ENCODE measurements at places on chromosomes 1 and 21.

DNA sequence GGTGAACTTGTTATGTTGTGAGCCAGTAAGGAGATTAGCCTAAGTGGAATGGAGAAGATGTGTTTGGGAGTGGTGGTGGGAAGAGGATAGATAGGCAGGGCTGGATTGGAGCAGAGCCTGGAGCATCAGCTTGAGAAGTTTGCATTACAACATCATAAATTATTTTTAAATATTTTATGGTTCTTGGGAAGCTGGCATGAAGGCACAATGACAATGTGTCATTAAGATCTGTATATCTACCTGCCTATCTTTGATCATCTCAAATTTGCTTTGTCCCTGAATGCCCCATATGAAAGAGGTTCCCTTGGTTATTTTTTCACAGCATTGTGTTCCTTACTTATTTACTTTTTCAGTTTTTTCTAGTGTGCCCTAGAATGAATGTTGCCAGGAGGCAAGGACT, 32.3 kb downstream of the HRNR start:
- no peak for DNase-seq

GRCh38 chr1:208332036-208332773, 88.0 kb upstream of the PLXNA2 start:
- DNase-seq: no peak

DNA sequence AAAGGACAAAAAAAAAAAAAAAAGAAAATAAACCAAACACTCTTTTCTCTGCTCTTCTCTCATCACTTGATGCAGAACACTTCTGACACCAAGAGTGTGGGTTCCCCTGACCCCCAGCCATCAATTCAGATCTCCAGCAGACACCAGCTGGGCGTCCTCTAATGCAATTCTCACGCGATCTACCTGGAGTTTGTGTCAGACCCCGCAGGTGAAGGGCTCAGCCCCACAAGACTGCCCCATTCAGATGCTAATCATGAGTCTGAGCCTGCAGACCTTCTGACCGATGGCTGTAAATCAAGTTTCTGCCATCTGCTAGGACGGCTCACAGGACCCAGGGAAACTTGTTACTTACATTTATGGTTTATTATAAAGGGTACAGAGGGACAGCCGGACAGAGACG, 133.6 kb upstream of the C1orf174 start:
- DNase-seq: no peak

DNA sequence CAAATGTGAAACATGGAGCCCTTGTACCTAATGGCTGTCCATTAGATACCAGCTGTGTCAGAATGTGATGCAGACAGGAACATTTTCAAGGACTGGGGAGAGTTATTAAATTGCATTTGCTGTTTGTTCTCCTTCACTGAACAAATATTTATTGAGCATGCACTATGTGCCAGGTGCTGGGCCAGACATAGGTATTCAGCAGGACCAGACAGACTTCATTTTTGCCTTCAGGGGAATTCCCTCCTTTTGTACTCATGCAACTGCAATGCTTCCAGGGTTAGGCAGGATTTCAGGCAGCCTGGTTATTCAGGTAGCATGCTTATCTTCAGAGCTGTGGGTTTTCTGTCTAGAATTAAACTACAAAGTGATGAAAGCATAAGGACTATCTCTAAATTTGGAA, 64.2 kb upstream of the SMYD2 start:
- DNase-seq: no peak

GRCh38 chr1:65412256-65412983, 8.0 kb upstream of the LEPR start:
- no peak for DNase-seq

- no peak for DNase-seq
Measured at GRCh38 chr1:53891678-53892077, 2.1 kb upstream of the YIPF1 start.

GRCh38 chr1:231338270-231339128, at the start of gene SPRTN:
Gene SPRTN (plus strand): TSS chr1:231338293. CDS start chr1:231338384, 91 bp downstream.
- DNase-seq: no peak

DNA sequence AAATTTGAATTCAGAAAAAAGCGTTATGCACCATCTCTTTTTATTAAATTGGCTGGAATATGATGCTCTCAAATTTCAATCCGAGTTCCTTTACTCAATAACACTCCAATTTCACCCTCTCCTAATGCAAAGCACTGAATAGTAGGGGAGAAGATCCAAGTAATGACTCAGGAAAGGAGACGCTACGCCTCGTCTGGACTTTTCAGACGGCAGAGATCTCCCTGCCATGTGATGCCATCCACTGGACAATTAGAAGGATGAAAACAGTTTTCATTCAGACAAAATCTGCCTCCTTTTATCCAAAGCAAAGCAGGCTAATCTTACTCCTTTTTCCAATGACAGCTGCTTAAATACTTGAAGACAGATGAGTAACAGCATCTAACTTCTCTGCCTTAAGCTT, 242.4 kb upstream of the GREM2 start:
- DNase-seq: no peak

DNA sequence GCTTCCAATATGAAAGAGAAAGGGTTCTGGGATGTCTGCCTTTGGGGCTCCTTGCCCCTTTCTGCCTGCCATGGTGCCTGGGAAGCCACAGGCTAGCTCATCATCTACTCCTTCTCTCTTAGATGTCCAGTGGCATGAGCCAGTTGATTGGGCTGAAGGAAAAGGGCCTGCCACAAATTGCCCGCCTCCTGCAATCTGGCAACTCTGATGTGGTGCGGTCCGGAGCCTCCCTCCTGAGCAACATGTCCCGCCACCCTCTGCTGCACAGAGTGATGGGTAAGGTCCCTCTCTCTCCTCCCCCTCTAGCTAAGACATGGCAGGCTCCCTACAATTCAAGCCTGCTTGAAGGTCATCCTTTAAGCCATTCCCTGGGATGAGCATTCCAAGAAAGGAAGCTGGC, 41.0 kb downstream of the PKP1 start:
- DNase-seq: peak; percentile 57

GRCh38 chr1:30336550-30337323, 386.6 kb downstream of the MATN1 start:
- peak; percentile 48 for DNase-seq

DNA sequence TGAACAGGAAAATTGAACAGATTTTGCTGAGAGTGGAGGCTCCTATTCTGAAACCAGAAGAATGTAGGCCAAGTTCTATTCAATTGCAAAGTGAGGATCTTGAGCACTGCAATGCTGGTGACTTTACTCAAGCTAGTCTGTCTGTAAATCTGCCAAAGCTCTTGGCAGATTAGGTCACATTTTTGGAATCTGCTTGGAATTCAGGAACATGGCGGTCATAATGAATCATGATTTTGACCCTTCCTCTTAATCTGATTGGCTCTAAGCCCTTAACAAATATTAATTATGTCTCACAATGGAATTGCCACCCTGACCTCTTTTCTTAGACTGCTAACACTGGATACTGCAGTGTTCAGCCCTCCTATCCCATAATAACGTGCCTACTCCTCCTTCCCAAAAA, 7.2 kb upstream of the GNG12 start:
- no peak for DNase-seq

- DNase-seq: no peak
Measured at GRCh38 chr1:22122273-22123070, 20.4 kb downstream of the WNT4 start.

GRCh38 chr1:28240024-28240423, 4.1 kb downstream of the ATP5IF1 start:
- DNase-seq: no peak

- DNase-seq: no peak
Measured at GRCh38 chr1:169844941-169845608, 48.6 kb downstream of the SCYL3 start.

GRCh38 chr1:159940006-159940620, 5.3 kb downstream of the IGSF9 start:
- no peak for DNase-seq

GRCh38 chr1:158425027-158425426, 1.0 kb downstream of the OR10K2 start:
- no peak for DNase-seq

DNA sequence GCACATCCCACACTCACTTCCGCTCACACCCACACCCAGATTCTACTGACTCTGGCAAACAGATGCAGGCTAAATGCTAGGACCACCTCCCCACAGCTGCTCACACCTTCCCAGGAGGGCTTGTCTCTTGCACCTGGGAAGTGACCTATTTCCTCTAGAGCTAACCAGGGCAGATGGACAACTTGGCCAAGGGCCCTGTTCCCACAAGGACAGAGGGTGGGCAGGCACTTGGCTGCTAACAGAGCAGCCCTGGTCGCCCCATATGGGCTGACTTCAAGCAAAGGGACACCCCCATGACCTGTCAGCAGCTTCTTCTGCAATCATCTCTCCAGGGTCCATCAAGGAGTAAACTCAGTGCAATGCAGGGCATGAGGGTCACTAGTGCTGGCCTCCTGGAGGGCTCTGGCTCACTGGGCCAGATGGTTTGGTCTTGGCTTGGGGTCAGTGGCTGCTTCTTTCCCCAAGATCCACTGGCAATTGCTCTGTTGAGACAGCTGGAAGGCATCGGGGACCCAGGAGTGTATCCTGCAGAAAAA, 641.5 kb downstream of the PLPP3 start:
- DNase-seq: peak; percentile 51

DNA sequence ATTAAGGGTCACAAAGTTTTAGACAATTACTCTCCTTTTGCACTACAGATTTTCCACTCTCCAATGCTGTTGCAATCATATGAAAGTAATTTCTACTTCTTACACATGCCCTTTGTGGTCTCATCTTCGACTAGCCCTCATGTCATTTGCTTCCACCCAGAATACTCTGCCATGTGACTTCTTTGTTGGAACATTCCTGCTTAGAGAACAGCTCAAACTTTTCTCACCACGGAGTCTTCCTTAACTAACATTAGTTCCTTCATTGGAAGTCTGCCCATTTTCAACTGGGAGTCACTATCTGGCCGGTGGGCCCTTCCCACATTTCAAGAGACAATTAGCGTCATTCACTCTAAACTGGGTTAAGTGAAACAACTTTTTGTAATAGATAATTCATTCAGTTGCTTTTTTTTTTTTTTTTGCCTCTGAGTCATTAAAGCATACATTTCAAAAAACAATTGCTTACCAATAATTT, 142.6 kb upstream of the PALMD start:
- DNase-seq: no peak

DNA sequence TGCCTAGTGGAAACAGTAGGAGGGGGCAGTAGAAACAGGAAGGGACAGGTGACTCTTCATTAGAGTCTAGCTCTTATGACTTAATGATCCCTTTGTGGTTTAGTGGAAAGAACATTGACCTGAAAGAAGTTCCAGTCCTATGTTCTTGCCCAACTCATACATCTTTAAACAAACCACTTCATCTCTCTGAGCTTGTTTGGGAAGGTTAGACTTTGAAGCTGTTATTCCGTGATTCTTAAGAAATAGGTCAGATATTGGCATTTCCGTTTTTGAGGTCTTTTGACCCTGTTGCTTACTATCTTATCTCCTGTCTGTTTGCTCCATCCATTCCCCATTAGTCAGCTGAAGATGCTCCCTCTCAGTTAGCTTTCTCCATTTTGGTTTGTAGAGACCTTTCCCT, 38.5 kb downstream of the MTR start:
- no peak for DNase-seq

GRCh38 chr1:107883562-107883961, 81.4 kb downstream of the VAV3 start:
- DNase-seq: no peak

DNA sequence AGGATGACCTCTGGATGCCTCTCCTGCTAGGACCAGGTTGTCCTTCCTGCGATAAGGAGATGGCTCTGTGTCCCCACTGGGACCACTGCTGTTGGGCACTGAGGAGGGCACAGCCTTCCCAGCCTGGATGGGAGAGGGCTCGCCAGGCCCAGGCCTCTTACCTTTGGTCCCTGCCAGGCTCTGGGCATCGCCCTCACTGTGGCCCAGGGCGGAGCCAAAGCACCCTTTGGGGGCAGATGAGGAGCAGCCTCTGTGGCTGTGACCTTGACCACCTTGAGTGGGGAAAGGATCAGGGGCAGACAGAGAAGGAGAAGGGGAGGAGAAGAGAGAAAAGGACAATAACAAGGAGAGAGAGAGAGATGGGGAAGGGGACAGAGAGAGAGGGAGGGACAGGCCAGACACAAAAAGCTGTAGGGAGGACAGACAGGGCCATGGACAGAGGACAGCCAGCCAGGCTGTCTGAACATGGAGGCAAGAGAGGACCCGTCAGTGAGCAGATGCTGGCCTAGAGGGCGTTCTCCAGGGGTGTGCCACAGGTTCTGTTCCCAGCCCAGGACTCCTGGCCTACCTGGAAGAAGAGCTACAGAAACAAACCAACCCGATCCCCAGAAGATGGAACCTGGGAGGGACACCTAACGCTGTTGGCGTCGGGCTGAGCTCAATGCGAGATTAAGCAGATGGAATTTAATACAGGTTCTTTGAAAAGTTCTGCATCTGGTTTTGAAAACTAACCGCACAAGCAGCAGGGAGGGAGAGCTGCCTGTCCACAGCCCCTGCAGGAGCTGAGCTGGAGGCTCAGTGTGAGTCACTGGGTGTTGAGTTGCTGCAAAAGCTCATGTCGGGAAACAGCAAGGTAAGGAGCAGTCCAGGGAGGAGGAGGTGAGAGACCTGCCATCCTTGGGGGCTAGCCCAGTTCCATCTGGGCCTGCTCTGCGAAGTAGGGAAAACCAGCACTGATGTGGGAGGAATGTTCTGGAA, 262.1 kb downstream of the PTPRU start:
- DNase-seq: peak; percentile 59
